ENCODE measurements at places on chromosomes 1 and 21.

DNA sequence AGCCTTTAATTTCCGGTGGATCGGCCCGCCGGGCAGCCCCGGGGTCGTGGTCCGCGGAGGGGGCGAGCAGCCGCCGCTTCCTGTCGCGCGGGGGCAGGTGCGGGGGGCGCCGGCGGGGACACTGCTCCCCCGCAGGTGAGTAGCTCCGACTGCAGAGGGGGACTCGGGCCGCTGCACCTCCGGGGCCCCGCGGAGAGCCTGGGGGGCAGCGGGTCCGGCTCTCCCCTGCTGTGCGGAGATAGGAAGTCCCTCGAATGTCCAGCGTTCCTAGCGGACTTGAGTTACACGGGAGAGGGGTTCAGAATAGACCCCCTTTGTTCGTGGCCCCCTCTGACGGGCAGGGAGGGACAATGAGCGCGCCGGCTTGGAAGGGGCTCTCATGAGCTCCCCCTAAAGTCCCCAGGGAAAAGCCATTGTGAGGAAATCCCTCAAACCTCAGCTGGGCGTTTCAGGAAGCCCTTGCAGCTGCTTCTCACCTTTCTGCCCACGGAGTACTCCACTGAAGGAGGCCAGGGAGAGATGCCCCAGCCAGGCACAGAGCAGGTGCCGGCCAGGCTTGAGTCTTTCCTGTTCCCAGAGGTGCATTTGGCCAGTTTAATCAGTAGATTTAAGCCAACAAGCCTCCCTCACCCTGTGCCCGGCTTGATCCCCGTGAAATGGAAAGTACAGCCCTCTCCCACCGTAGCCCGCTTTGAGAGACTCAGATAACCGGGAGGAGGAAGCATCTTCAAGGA lies 925 bp downstream of the PDE9A start:
- no peak for DNase-seq

- no peak for DNase-seq
Observed at GRCh38 chr1:212652609-212653008, 44.0 kb downstream of the ATF3 start.

GRCh38 chr1:63728611-63729226 lies 45.1 kb upstream of the ROR1 start:
- DNase-seq = no peak

DNA sequence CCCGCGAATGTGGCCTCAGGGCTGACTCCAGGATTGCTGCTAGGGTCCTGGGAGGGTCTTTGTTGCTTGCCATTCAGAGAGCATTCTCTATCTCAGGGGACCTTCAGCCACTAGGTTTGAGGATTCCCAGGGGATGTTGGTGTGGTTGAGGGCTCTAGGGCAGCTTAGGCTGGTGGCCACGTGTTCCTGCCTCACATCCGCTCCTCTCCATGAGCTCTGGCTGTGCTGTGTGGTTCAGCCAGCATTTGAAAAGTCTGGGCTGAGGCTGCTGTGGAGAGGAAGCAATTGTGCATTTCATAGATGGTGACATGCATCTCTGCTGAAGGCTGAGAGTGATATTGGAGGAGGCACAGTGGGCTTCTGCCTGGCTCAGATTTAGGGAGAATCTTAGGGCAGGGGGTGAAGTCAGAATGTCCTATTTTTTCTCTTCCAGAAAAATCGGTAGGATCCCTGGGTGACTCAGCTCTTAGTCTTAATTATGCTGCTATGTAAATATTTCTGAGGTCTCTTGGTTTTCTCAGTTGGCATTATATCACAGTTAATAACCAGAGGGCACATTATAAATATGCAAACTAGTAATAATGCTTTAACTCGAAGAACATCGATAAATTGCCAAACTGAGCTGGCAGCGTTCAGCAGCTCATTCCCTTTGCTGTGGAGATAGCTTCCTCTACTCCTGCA lies 182.3 kb downstream of the CAMTA1 start:
- DNase-seq = no peak

- DNase-seq = no peak
Observed at GRCh38 chr1:205199090-205199930, 12.2 kb downstream of the DSTYK start.

DNA sequence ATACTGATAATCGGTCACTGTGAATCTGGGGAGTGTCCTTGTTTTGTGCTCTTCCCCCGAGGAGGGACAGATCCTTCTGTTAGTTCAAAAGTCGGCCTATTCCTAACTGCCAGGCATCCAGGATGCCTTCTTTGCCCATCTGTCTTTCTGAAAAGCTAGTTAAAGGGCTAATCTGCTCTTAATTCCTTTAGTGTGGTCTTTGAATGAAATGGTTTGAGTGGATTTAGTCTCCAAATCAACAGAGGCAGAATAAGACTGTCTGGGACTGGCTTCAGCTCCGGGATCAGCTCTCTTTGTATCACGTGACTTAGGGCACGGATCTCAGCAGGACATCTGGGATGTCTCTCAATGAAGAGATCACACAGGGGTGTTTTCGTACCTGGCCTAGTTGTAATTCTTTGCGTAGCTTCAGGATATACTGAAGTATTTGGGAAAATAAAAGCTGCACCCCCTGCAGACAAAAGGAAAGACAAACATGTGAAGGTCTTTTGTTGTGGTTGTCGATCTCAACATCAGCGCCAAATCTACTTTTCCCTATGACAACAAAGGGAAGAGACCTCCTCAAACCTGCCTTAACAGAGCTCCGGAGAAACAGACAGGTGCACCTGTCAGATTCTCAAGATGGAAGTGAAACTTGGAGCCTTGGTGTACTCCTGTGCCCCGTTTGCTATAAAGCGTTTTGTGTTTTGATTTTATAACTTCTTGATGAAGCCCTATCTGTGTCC lies 97.9 kb downstream of the ERG start:
- DNase-seq = no peak

GRCh38 chr1:39690225-39690624 lies 1.0 kb downstream of the HPCAL4 start:
- DNase-seq = no peak

GRCh38 chr1:56357927-56358690 lies 221.3 kb downstream of the PLPP3 start:
- DNase-seq = no peak

DNA sequence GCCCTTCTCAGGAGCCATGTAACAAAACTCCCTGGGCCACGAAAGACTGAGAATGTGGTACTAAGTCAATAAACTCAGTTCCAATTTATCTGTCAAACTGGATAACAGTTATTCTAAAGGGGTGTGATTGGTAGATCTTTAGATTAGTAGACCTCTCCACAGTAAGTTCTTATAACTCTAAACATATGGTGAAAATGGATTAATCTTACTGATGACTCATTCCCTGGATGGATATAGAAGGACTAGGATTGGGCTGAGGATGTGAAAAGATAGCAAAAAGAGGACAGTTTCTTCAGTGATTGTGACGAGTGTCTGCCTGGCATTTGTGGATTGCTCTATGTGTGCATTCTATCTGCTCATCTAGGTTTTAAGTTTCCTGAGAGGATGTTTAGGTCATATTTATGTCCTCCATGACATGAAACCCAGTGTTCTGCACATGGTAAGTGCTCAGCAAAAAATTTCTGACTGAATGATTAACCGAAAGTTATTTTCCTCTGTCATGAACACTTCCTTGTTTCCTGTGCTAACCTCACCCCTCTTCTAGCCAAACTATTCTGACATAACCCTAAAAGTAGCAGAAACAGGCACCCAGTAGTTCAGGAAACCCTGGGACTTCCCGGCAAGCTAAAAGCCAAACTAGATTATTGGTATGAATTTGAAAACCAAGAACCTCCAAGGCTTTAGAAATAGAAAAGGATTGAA lies 397.5 kb upstream of the PLXNA2 start:
- peak; percentile 10 for DNase-seq

DNA sequence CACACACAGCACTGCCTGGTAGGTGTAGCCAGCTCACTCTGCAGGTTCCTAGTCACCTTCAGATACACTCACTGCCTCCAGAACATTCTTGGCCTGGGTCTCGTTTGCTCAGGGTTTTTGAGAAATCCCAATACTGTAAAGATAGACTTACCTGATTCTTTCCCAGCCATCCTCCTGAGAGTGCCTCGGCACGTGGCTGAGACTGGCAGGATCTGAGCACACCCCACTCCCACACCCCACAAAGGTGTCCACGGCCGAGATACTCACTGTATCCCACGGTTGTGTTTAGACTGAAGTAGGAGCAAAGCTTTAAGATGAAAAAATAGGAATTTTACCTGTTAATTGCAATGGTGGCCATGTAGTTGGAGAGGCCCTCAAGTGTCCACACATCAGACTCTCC lies 33.4 kb downstream of the SNAP47 start:
- DNase-seq = no peak
